ENCODE measurements at places on chromosomes 7 and 10. TPM values are rescaled to one million over a fixed set of nuclear protein-coding genes. Genes with fewer than 3 reads are reported as not detected.

TSPAN14 gene
- polyA plus RNA-seq: 97.2 TPM

ITPRID1 gene
- not detected for polyA plus RNA-seq

OR9A2 gene
- not detected for polyA plus RNA-seq

ELMO1 gene
- polyA plus RNA-seq: 0.07 TPM

NSUN6 gene
- 5.5 TPM for polyA plus RNA-seq

BAMBI gene
- polyA plus RNA-seq: 2.7 TPM

REEP3 gene
- polyA plus RNA-seq: 62.1 TPM

SMIM30 gene
- 46.2 TPM for polyA plus RNA-seq

C7orf57 gene
- polyA plus RNA-seq: 1.1 TPM

NDUFB2 gene
- polyA plus RNA-seq: 434 TPM

SPDYE17 gene
- not detected for polyA plus RNA-seq

GNG11 gene
- polyA plus RNA-seq: 0.31 TPM

DRGX gene
- not detected for polyA plus RNA-seq

CRTAC1 gene
- polyA plus RNA-seq: not detected

CYP2C19 gene
- polyA plus RNA-seq: not detected

GJD4 gene
- polyA plus RNA-seq: not detected

SEC31B gene
- polyA plus RNA-seq: 2.0 TPM

POM121L12 gene
- not detected for polyA plus RNA-seq

CHAT gene
- not detected for polyA plus RNA-seq

FMC1 gene
- 7.3 TPM for polyA plus RNA-seq

SEMA3D gene
- polyA plus RNA-seq: 5.8 TPM

Data from mammary epithelial cell (primary cell).